ENCODE measurements at places on chromosomes 6 and 20.

GRCh38 chr20:13772529-13772928 is 12.2 kb downstream of the ESF1 start:
- DNase-seq = no peak

- no peak for DNase-seq
Observed at GRCh38 chr6:84847390-84848160, 83.2 kb upstream of the TBX18 start.

- no peak for DNase-seq
Observed at GRCh38 chr6:157023958-157024357, 246.8 kb downstream of the ARID1B start.

GRCh38 chr6:157961832-157962575 is 19.7 kb upstream of the SYNJ2 start:
- no peak for DNase-seq

DNA sequence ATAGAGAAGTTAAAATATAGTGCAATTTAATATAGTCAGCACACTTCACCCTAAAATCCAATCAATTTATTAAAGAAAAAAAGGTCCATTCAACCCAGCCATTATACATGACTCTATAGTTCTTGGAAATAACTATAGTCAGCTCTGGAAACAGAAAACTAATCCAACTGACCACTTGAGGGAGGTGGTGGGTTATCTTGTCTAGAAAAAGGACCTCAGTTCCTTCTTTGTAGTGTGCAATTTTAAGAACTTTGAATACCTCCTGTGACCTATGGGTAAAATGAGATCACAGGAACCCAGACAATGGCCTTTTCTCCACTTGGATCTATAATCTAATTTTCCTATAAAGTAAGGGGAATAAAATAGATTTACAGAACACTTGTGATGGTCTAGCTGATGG is 163.6 kb upstream of the CENPW start:
- DNase-seq = peak; percentile 5

- no peak for DNase-seq
Observed at GRCh38 chr20:19520261-19520660, 237.8 kb upstream of the RIN2 start.

GRCh38 chr6:2990248-2990931 is 9.3 kb upstream of the NQO2 start:
- DNase-seq = no peak

GRCh38 chr20:49660912-49661311 is 52.8 kb downstream of the B4GALT5 start:
- DNase-seq = no peak

- DNase-seq = no peak
Observed at GRCh38 chr20:47642118-47642517, 140.4 kb downstream of the NCOA3 start.

DNA sequence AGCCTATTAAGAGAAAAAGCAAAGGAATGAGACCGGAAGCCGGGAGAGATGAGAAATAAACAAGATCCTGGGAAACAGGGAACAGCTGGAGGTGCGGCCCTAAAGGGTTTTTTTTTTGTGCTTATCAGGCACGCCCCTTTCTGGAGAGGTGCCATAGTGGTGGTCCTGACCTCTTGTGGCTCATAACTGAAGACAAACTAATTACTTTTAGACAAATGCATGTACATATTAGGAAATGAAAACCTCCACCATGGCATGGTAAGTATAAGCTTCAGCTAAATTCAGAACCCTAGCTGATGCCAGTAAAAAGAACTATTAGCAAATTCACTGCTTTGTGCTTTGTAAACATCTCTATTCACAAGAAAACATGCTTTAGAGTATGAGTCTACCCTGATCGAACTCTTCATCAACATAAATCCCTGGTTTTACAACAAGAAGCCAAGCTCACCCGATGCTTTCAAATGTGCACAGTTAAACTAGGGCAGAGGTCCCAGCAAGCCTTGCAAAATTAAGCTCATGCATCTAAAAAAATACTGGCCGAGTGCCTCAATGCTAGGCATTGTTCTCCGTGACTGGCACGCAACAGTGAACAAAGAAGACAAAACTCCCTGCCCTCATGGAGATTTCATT is 96.4 kb upstream of the MRPS10 start:
- no peak for DNase-seq

- DNase-seq = no peak
Observed at GRCh38 chr6:25290306-25291060, 11.3 kb downstream of the CARMIL1 start.

DNA sequence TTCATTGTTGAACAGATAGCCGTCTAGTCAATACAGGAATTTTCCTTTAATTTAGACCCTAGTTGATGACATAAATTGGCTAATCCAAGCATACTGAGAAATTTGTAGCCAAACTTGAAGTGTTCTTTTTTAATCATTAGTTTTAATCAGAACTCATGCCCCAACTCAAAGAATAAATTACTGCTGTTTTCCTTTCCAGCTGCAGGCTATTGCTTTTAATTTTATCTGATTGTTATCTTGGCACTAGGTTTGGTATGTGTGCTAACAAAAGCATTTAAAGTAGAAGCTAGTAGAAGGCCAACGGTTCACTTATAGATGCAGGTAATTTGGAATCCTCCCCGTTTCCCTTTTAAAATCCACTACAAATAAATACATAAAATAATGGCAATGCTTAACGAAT is 188.5 kb downstream of the CD109 start:
- no peak for DNase-seq

DNA sequence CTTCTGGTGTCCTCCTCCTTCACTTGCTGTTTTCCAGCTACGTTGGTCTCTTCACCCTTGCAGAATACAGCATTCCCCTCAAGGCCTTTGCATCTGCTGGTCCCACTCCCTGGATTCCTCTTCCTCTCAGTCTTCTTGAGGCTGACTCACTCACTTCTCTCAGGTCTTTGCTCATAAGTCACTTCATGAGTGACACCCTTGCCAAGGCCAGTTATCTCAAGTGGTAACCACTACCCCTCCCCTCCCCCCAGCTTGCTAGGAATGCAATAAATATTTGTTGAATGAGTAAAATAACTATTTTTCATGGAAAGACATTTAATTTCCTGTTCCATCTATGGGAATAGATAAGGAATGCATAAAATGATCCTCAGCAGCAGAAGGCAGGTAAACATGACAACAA is 131.7 kb downstream of the PLCB4 start:
- DNase-seq = no peak

GRCh38 chr6:134177236-134177635 is 124.8 kb upstream of the SLC2A12 start:
- DNase-seq = no peak

DNA sequence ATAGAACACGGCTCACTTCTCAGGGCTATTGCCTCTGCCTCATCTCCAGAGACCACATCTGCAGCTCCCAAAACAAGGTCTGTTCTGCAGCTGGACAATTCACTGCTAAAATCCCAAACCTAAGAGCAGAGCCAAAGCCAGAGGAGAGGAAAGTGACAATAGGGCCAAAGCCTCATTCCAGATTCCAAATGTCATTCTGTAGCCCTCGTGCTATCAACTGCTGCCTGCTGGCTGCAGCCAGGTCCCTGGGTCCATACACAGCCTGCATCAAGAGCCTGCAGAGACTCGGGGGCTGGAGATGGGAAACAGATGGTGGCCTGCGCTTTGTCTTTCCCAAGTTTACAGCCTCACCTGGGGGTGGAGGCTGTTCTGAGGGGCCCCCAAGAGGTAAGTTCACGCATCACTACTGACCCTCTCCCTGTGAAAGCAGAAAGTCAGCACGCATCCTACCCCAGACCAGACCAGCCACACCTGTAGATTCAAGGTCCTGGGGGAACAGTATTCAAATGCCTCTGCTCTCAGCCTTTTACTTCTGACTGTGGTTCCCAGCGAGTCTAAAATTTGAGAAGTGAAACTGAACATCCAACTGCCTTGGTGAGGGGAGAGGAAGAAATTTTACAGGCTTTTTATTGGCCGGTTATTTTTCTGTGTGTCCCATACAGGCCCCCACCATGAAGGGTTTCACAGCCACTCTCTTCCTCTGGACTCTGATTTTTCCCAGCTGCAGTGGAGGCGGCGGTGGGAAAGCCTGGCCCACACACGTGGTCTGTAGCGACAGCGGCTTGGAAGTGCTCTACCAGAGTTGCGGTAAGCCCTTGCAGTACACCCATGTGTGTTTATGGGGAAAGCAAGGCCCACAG is at the start of gene LY86:
Gene LY86, plus strand, starts transcription at position 657 of the 860 bp plus-strand sequence. Its CDS starts 15 bp downstream, at position 672.
- DNase-seq = no peak

DNA sequence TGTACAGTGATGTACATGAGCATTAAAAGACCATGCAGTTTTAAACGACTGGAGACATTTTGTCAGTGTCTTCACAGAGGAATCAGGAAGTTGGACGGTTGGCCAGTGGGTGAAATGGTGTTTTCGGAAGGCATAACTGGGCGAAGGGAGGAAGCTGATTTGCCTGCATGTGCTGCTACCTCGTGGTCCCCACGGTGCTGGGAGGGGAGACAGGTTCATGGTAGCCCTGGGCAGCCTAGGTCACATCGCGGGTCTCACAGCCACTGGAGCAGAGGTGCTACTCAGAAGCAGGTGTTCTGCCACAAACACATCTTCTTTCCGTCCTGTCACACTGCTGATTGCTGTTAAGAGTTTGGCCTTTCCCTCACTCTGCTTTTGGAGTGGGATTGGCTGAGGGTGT is 35.2 kb downstream of the HIVEP1 start:
- no peak for DNase-seq

DNA sequence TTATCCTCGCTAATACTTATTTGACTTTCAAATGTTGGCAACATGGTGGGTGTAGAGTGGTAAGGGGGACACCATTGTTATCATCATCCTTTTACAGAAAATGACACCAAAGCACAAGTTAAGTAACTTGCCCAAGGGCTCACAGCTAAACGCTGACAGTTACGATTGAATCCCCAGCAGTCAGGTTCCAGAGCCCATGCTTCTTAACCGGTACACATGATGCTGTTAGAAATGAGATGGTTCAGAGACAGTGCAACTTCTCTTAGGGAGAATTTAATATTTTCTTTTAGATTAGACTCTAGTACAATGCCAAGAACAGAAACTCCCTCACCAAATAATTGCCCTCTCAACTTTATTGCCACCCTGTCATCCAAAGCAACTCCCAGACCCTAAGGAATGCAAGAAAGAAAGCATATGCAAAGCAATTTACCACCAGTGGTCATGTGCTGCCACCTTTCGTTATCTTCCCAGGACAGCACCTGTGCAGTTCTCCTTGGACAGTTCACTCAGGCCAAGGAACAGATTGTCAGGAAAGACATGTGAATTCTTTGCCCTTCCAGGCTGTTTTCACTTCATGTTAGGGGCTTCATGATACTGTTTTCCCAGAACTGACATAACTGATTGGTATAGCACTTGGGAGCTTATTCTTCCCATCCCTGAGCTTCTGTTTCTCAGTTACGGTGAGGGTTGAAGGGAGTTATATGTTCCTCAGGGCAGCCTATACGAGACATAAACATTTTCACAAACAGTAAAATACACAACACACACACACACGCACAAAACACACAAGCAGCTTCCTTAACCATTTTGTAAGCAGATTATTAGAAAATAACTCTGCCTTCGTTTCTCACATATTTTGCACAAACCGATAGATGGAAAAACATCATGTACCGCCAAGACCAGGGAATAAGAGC is 5.1 kb downstream of the HLA-DMA start:
- peak; percentile 27 for DNase-seq

- no peak for DNase-seq
Observed at GRCh38 chr6:53922539-53922981, 127.8 kb downstream of the LRRC1 start.

GRCh38 chr20:56698749-56699148 is 69.6 kb downstream of the TFAP2C start:
- DNase-seq = no peak

DNA sequence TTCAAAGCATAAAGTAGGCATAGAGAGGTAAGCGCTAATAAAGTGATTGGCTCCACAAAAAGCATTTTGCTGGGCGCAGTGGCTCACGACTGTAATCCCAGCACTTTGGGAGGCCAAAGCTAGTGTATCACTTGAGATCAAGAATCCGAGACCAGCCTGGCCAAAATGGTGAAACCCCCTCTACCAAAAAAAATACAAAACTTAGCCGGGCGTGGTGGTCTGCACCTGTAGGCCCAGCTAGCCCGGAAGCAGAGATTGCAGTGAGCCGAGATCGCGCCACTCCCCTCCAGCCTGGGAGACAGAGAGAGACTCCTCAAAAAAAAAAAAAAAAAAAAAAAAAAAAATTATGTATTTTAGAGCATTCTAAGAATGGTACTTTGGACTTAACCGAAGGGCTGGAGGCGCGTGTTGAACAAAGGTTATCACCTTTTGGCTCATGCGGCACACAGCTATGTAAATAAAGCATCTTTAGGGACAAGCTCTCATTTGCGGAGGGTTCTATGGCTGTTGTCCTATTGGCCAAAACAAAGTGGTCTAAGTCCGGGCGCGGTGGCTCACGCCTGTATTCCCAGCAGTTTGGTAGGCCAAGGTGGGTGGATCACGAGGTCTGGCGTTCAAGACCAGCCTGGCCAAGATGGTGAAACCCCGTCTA is 17.4 kb downstream of the HFE start:
- DNase-seq = no peak

DNA sequence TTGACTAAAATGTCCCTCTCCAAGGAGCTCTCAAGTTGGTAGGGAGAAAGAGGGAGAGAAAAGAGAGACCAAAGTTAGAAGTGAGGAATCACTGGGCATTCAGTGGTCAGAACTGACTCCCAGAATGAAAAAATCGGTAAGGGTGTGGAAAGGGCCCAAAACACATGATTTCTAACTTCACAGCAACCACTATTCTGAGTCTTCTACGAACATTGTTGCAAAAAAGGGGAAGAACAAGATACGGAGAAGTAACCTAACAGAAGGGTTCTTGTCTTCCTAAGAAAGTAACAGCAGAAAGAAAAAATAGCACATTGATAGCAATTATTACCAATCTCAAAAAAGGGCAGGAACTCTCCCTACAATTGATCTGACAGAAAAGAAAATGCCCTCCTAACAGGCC is 65.6 kb downstream of the ATP9A start:
- no peak for DNase-seq

DNA sequence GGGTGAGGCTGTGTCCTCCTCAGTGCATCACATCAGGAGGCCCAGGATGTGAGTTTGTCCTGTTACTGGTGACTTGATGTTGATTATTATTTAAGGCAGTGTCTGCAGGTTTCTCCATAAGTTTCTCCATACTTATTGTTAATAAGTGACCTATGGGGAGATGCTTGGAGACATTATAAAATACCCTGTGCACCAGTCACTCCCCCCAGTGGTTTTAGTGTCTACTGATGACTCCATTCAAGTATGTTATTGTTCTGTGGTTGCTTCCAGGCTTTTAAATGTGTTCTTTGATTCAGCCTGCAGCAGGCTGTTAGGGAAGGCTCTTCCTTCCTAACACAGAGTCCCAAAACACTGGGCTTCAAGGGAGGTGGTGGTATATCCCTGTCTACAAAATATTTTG is 14.6 kb upstream of the CST3 start:
- no peak for DNase-seq

DNA sequence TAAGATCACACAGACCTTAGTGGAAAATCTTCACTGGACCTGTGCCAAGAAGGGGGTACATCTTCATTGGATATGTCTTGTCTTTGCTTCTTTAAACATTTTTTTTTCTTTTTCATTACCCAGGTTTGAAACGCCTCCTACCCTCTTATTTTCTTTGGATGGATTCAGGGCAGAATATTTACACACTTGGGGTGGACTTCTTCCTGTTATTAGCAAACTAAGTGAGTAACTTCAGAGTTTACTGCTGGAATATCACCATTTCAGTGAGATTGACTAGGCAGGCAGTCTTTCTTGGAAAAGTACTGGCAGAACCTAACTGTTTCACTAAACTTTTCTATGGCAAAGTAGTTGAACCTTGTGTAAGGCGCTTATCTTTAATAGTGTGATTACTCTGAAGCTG is 47.0 kb downstream of the ENPP1 start:
- DNase-seq = no peak

- DNase-seq = no peak
Observed at GRCh38 chr20:4894409-4894808, 106.9 kb downstream of the SLC23A2 start.

Measured in glomerular endothelial cell (primary cell).